ENCODE measurements at places on chromosomes 16 and 17. TPM values are rescaled to one million over a fixed set of nuclear protein-coding genes. Genes with fewer than 3 reads are reported as not detected.

The DNAAF8 gene
- total RNA-seq = 0.56 TPM

The ZNF18 gene
- total RNA-seq = 4.9 TPM

The CA5A gene
- total RNA-seq = 0.25 TPM

The MT3 gene
- 1.3 TPM for total RNA-seq

The CCR7 gene
- 0.19 TPM for total RNA-seq

The ERBB2 gene
- total RNA-seq = 51.4 TPM

The CLEC19A gene
- not detected for total RNA-seq

The TADA2A gene
- total RNA-seq = 13.4 TPM

The FOXC2 gene
- total RNA-seq = 1.1 TPM

The CCL16 gene
- total RNA-seq = not detected

The NETO2 gene
- total RNA-seq = 2.5 TPM

The CCL23 gene
- not detected for total RNA-seq

The MSLN gene
- total RNA-seq = 0.48 TPM

The ABCC6 gene
- total RNA-seq = not detected

The GAS2L2 gene
- 0.13 TPM for total RNA-seq
